ENCODE measurements at places on chromosomes 16 and 17. TPM values are rescaled to one million over a fixed set of nuclear protein-coding genes. Genes with fewer than 3 reads are reported as not detected.

The CEP112 gene
- total RNA-seq = 1.3 TPM

The KCNH4 gene
- total RNA-seq = 1.9 TPM

The SEZ6 gene
- not detected for total RNA-seq

The LYRM1 gene
- total RNA-seq = 21.2 TPM

The SMIM36 gene
- total RNA-seq = not detected

The OR1A1 gene
- not detected for total RNA-seq

The KRT14 gene
- not detected for total RNA-seq

The CCDC200 gene
- 0.47 TPM for total RNA-seq

DNA sequence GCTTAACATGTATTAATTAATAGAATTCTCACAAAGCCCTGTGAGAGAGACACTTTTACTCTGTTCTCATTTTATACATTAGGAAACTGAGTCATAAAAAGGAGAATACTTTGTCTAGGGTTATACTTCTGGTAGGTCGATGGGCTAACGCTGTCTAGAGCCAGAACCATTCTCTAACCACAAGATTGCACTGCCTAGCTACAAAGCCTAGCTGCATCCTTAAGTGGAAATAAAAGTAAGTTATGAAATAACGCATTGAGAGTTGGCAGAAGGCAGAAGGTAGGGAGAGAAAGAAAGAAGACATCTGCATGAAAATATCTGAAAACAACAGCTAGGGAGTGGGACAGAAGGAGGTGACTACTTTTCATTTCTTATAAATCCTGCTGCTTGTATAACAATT is 33.2 kb downstream of the IRX6 start:
- no peak overlapping the region for H3K4me3 ChIP-seq
- H3K27me3 ChIP-seq = peaks cover 5% of the 10 kb centered on the region
- no peaks in the 10 kb centered on the region for H3K4me1 ChIP-seq
- no peak overlapping the region for H3K27ac ChIP-seq

- H3K27ac ChIP-seq = no peak overlapping the region
- DNase-seq = no peak
These were observed 10.0 kb upstream of the SDK2 start for GRCh38 chr17:73654241-73654640.

DNA sequence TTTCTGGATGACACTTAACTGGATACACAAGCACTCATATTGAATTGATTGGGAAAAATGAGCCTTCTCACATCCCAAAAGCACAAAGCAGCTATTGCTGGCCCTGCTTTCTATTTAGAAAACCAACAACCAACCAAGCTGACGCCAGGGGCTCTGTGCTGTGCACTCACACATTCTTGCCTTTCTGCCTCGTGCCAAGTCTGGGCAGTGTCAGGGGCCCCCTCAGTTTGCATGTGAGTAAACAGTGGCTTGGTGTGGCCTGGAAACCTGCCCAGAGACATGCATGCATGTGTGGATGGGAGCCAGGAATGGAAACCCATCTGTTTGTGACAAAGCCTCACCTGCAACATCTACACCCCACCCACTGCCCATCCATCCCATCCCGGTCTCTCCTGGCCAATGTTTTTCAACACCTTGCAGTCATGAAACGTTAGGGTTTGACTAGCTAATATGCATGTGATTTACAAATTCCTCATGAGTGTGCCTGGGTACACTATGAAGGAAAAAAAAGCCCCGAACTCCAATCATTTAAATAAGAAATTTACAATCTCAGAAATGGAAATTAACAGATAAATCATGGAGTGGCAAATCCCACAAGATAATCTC is 20.4 kb downstream of the MIEF2 start:
- no peaks in the 10 kb centered on the region for H3K4me1 ChIP-seq
- H3K4me3 ChIP-seq = no peak overlapping the region
- no peak for DNase-seq
- no peak overlapping the region for H3K27ac ChIP-seq

- H3K4me3 ChIP-seq = peak within 1 kb of the TSS; percentile 15
- DNase-seq = no peak
These were observed at the start of gene FOXC2 for GRCh38 chr16:86566601-86566965. Gene FOXC2, plus strand, starts transcription at chr16:86566829. Its CDS starts 507 bp downstream, at chr16:86567336.

- H3K27ac ChIP-seq = peak overlapping the region; percentile 94
- H3K27me3 ChIP-seq = no peaks in the 10 kb centered on the region
- no peak for DNase-seq
These were observed 1.4 kb upstream of the TENT4B start for GRCh38 chr16:50151756-50152155.

DNA sequence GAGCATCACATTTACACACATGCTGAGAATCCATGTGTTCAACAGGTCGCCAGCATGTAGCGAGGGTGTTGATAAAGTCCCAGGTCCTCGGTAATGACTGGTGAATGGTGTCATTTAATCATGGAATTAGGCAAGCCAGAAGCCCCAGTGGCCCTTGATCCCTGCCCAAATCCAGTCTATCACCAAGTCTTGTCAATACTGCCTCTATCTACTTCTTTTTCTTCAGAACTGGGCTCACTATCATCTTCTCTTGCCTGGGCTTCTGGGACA is 31.3 kb upstream of the MED13 start:
- no peak for DNase-seq
- H3K4me1 ChIP-seq = peaks cover 20% of the 10 kb centered on the region
- H3K4me3 ChIP-seq = no peak overlapping the region
- no peak overlapping the region for H3K27ac ChIP-seq
- peaks cover 7% of the 10 kb centered on the region for H3K27me3 ChIP-seq

GRCh38 chr16:15652293-15653001 is 2.4 kb downstream of the NDE1 start:
- no peak for DNase-seq
- H3K27me3 ChIP-seq = no peaks in the 10 kb centered on the region
- peak overlapping the region; percentile 100 for H3K4me3 ChIP-seq
- peaks cover 29% of the 10 kb centered on the region for H3K4me1 ChIP-seq
- peaks cover 21% of the 10 kb centered on the region for H3K36me3 ChIP-seq

DNA sequence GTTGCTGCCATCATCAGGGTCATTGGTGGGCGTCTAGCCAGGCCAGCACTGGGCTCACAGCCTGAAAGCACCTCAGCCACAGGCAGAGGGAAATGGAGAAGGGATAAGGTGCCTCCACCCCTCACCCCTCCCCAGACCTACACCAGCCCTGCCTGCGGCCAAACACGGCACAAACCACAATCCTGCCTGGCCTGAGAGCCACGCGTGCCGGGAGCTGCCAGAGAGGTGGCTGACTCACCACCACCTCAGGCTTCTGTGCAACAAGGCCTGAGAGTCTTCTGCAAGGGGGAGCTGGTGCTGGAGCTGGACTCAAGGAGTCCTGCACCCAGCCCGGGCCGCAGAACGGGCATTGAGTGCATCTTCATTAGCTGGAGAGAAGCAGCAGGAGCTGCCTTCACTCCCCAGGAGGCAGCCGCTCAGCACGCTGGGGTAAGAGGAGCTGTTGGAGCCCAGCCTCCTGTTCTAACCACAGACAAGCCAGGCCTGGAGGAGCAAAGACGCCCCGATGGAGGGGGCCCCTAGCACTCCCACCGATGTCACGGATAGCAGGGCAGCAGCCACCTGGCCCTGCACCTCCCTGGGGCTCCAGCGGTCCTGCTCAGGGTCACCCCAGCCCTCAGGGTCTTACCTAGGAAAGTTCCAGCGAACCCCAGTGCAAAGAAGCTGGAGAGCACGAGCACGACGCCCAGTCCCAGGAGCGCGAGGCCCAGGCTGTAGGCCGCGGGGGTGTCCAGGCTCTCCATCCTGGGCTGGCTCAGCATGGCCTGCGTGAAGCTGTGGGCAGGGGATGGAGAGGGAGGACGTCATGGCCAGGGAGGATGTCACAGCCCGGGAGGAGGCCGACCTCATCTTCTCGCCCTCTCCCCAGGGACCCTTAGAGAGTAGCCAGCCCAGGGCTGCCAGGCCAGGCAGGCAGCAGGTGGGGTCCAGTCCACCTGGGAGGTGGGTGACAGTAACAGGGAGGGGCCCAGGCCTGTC is 16.0 kb upstream of the RASD1 start:
- H3K4me1 ChIP-seq = no peaks in the 10 kb centered on the region
- no peak overlapping the region for H3K27ac ChIP-seq
- no peak for DNase-seq
- no peak overlapping the region for H3K4me3 ChIP-seq

GRCh38 chr17:21228111-21228510 is 14.2 kb upstream of the TMEM11 start:
- H3K36me3 ChIP-seq = peaks cover 4% of the 10 kb centered on the region
- no peak for DNase-seq
- no peak overlapping the region for H3K4me3 ChIP-seq
- H3K27ac ChIP-seq = no peak overlapping the region
- H3K27me3 ChIP-seq = no peaks in the 10 kb centered on the region

DNA sequence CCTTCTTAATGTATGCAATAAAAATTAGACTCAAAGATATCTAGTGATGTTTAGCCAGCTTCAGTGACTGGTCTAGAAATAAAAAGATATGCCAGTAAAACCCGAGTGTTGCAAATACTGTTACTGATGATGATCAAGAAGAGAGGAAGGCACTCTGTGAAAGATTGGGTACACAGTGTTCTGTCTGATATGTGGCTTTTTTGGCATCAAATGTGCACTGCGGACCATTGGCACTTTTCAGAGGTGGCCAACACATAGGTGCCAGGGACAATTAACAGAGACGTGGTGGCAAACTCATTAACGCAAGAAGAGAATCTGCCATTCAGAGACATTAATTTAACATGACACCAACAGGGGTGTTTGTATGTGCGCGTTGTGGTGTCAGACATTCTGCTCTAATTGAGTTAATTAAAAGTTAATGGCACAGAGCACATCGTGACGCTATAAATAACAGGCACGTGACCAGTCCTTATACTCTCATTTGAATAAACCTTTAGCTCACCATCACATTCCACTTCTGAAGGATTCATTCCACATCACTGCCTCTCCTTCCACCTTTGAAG is 549.3 kb upstream of the HSBP1 start:
- DNase-seq = no peak
- H3K27me3 ChIP-seq = no peaks in the 10 kb centered on the region
- H3K36me3 ChIP-seq = no peaks in the 10 kb centered on the region
- no peak overlapping the region for H3K27ac ChIP-seq
- no peaks in the 10 kb centered on the region for H3K4me1 ChIP-seq
- H3K4me3 ChIP-seq = no peak overlapping the region

DNA sequence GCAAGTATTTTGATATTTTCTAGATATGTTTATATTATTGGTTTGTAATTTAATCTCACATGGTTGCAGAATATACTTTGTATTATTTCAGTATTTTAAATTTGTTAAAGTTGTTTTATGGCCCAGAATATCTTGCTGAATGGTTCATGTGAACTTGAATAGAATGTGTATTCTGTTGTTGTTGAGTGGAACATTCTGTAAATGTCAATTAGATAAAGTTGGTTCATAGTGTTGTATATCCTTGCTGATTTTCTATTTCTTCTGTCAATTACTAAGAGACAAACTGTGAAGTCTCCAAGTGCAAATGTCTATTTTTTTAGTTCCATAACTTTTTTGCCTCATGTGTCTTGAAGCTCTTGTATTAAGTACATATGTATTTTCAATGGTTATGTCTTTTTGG is 411.7 kb downstream of the NPIPA7 start:
- H3K4me3 ChIP-seq = no peak overlapping the region
- no peak for DNase-seq
- no peaks in the 10 kb centered on the region for H3K27me3 ChIP-seq

GRCh38 chr16:52603015-52603414 is 56.1 kb upstream of the TOX3 start:
- DNase-seq = no peak
- H3K27me3 ChIP-seq = no peaks in the 10 kb centered on the region
- no peak overlapping the region for H3K4me3 ChIP-seq
- H3K36me3 ChIP-seq = no peaks in the 10 kb centered on the region
- H3K27ac ChIP-seq = no peak overlapping the region
- H3K4me1 ChIP-seq = no peaks in the 10 kb centered on the region

DNA sequence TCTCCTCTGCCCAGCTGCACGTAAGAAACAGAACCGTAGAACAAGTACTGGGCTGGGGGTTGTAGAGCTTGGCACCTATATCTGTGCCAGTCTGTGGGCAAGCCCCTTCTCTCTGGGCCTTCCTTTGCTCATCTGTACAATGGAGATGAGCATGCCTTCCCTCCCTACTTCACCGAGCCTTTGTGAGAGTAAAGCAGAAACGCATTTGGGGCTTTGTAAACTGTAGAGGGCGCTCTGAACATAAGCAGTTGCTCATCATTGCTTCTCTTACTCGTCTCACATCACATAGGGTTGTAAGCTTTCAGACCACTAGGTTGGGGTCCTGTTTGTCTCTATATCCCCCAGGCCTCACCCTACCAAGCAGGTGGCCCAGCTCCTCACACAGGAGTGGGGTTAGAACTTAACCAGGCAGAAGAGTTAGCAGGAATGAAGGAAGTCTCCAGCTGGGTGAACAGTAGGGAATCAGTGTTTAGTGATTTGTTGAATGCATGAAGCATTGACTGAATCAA is 15.1 kb downstream of the SAMD14 start:
- H3K36me3 ChIP-seq = no peaks in the 10 kb centered on the region
- H3K4me3 ChIP-seq = no peak overlapping the region
- peaks cover 40% of the 10 kb centered on the region for H3K27me3 ChIP-seq
- no peak for DNase-seq
- H3K27ac ChIP-seq = no peak overlapping the region

DNA sequence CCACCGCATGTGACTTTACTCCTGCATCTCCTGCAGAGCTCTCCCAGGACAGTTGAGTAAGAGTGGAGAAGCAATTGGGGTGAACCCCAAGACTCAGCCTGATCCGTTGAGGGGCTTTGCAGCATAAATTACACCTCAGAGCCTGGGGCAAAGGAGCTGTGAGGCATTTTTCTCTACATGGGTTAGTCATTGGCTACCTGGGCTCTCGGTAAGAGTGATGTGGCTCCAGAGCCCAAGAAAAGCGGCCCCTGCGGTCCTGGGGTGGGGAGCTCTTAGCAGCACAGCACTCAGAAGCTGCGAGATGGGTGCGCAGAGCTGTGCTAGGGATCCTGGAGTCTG is 40.4 kb upstream of the C16orf78 start:
- H3K36me3 ChIP-seq = no peaks in the 10 kb centered on the region
- no peak for DNase-seq
- H3K4me3 ChIP-seq = no peak overlapping the region
- peaks cover 3% of the 10 kb centered on the region for H3K27me3 ChIP-seq

DNA sequence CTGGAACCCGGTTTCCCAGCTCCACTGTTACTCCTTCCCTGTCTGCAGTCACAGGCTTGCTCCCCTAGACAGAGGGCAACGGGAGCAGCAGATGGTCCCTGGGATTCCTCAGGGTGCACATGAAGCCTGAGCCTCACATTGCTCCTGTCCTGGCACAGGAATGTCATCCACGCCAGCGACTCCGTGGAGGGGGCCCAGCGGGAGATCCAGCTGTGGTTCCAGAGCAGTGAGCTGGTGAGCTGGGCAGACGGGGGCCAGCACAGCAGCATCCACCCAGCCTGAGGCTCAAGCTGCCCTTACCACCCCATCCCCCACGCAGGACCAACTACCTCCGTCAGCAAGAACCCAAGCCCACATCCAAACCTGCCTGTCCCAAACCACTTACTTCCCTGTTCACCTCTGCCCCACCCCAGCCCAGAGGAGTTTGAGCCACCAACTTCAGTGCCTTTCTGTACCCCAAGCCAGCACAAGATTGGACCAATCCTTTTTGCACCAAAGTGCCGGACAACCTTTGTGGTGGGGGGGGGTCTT is 1.6 kb upstream of the DECR2 start:
- peaks cover 19% of the 10 kb centered on the region for H3K4me1 ChIP-seq
- peaks cover 11% of the 10 kb centered on the region for H3K27me3 ChIP-seq
- peak overlapping the region; percentile 87 for H3K4me3 ChIP-seq
- DNase-seq = no peak
- no peaks in the 10 kb centered on the region for H3K36me3 ChIP-seq

Data from activated T-helper 1 cell treated with anti-CD3 and anti-CD28 coated beads, Interleukin-12 subunit alpha, Interleukin-12 subunit beta, Interleukin-2, Interleukin-4 antibody, amounts not matched to agents 30 ng/mL and 10 ng/mL and 1 ng/mL, durations not matched to agents 14 hours and 24 hours and 36 hours (primary cell).